ENCODE measurements at places on chromosomes 13 and 19. TPM values are rescaled to one million over a fixed set of nuclear protein-coding genes. Genes with fewer than 3 reads are reported as not detected.

Gene IL4I1
- total RNA-seq, result 0.52 TPM

Gene ZNF17
- 13.0 TPM for total RNA-seq

Gene SLC7A10
- total RNA-seq, result not detected

Gene ACER1
- not detected for total RNA-seq

Gene ZNF628
- 0.76 TPM for total RNA-seq

Gene LRRC4B
- under 0.01 TPM for total RNA-seq

Gene INSL3
- not detected for total RNA-seq

Gene KLK3
- not detected for total RNA-seq

Gene UBE2L5
- total RNA-seq, result not detected

Gene DPF1
- total RNA-seq, result under 0.01 TPM

Gene APOE
- 1.0 TPM for total RNA-seq

Gene NBEA
- 1.7 TPM for total RNA-seq

Gene OR2Z1
- not detected for total RNA-seq

Gene C1QTNF9B
- total RNA-seq, result not detected

Gene LACC1
- 10.9 TPM for total RNA-seq

Gene TRPC4
- total RNA-seq, result 0.54 TPM

Gene PSG6
- not detected for total RNA-seq

Gene ZNF471
- total RNA-seq, result 1.4 TPM

Gene TLE5
- total RNA-seq, result 93.0 TPM

Gene IGFL2
- total RNA-seq, result not detected

Gene MCEMP1
- total RNA-seq, result not detected

Gene ZNF681
- total RNA-seq, result 0.87 TPM

Gene SLC15A1
- not detected for total RNA-seq

Gene CDC16
- total RNA-seq, result 40.3 TPM

Gene MAG
- total RNA-seq, result not detected

Gene NXNL1
- not detected for total RNA-seq

Gene FFAR3
- total RNA-seq, result not detected

Gene TNNI3
- total RNA-seq, result not detected

Gene TMTC4
- 31.4 TPM for total RNA-seq

Gene EID2
- total RNA-seq, result 15.0 TPM

Gene DOHH
- 9.5 TPM for total RNA-seq

Gene TNFSF9
- 0.17 TPM for total RNA-seq

Gene FGF21
- not detected for total RNA-seq

Gene CATSPERD
- total RNA-seq, result not detected

Gene MBD3L2
- total RNA-seq, result not detected

Gene NTN5
- total RNA-seq, result not detected

Gene TEX26
- not detected for total RNA-seq

Gene GARIN5A
- 0.17 TPM for total RNA-seq

Gene ZNF296
- under 0.01 TPM for total RNA-seq

Gene CYP4F11
- not detected for total RNA-seq
